Activated naive CD8-positive, alpha-beta T cell treated with anti-CD3 and anti-CD28 coated beads, Interleukin-2, amount 50 U/mL, for 24 hours (primary cell): ENCODE measurements at places on chromosomes 7 and 10.

GRCh38 chr7:155310425-155311114 lies 12.9 kb downstream of the INSIG1 start:
- H3K4me3 ChIP-seq, result no peak overlapping the region
- no peak overlapping the region for H3K27ac ChIP-seq
- no peak for DNase-seq
- peaks cover 40% of the 10 kb centered on the region for H3K36me3 ChIP-seq
- H3K4me1 ChIP-seq, result peaks cover 13% of the 10 kb centered on the region

DNA sequence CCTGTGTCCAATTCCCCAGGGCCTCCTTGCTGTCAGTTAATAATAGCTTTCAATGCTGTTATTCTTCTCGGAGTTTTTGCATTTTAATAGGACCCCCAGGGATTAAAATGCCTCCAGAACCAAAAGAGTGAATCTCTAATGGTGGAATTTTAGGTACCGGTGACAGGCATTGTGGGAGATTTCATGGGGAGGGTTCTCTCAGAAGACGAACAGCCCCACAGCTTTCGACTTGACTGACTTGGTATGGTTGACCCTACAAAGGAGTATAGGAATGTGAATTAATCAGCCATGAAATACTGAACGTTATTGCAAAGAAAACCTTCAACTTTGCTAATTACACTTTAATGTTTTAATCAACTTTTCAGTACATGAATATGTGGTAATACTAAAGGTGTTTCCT lies 206.3 kb upstream of the FZD8 start:
- H3K27me3 ChIP-seq, result no peaks in the 10 kb centered on the region
- H3K4me1 ChIP-seq, result no peaks in the 10 kb centered on the region
- no peak overlapping the region for H3K27ac ChIP-seq
- no peaks in the 10 kb centered on the region for H3K36me3 ChIP-seq

DNA sequence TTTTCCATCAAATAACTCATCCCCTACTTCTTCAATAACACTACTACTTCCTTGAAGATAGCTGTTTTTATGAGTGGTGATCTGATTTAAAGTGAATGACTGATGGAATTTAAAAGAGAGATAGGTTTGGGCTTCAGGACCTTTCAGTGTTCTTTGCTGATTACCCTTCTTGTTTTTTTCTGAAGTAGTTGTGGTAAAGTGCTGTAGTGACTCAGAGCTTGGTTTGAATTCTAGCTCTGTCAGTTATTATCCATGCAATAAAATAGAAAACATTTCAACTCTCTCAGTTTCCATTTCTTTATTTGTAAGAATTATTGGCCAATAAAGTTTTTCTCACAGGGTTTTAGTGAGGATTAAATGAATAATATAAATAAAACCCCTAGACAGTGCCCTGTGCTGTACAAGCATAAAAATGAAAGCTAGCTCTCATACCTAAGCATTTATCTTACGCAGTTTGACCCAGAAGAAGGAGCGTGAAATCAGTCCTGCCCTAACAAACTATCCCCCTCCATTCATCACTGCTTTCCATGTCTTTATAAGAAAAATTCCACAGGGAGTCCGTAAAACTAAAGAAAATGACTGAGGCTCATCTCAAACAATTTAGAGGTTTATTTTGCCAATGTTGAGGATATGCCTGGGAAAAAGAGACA lies 25.1 kb upstream of the AKAP9 start:
- H3K4me3 ChIP-seq, result no peak overlapping the region
- DNase-seq, result no peak
- no peak overlapping the region for H3K27ac ChIP-seq

- H3K36me3 ChIP-seq, result no peaks in the 10 kb centered on the region
- DNase-seq, result no peak
- H3K27ac ChIP-seq, result no peak overlapping the region
- H3K27me3 ChIP-seq, result no peaks in the 10 kb centered on the region
These were observed 689.7 kb upstream of the IGFBP3 start for GRCh38 chr7:46610746-46611145.

GRCh38 chr10:127063762-127064161 lies 132.6 kb downstream of the INSYN2A start:
- no peak overlapping the region for H3K4me3 ChIP-seq
- no peak overlapping the region for H3K27ac ChIP-seq
- H3K4me1 ChIP-seq, result no peaks in the 10 kb centered on the region
- no peaks in the 10 kb centered on the region for H3K36me3 ChIP-seq
- no peak for DNase-seq

- peaks cover 63% of the 10 kb centered on the region for H3K4me1 ChIP-seq
- DNase-seq, result peak; percentile 35
- peak overlapping the region; percentile 65 for H3K27ac ChIP-seq
- no peaks in the 10 kb centered on the region for H3K36me3 ChIP-seq
These were observed 127.8 kb downstream of the ICA1 start for GRCh38 chr7:8134089-8134733.

GRCh38 chr7:115980159-115980558 lies 50.4 kb downstream of the TFEC start:
- H3K36me3 ChIP-seq, result no peaks in the 10 kb centered on the region
- DNase-seq, result no peak
- H3K4me3 ChIP-seq, result no peak overlapping the region
- no peak overlapping the region for H3K27ac ChIP-seq

DNA sequence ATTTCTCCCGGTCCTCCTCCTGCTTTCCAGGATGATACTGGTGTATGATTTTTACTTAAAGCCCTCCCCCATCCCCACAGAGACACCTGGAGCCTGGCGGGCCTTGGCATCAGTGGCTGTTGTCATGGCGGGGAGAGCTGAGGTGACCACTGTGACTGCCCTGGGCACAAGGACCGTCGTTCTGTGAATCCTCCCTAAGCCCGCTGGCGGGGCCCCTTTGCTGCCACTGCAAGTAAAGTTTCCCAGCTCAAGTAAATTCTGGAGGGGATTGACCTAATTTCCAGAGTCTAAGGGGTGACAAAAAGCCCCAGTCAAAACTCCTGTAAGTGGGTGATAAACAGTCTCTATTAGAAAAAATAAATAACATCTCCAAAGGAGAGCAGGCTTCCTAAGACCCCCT lies 393.2 kb upstream of the PODXL start:
- no peak overlapping the region for H3K27ac ChIP-seq
- no peak for DNase-seq
- no peaks in the 10 kb centered on the region for H3K4me1 ChIP-seq
- no peak overlapping the region for H3K4me3 ChIP-seq
- no peaks in the 10 kb centered on the region for H3K36me3 ChIP-seq

DNA sequence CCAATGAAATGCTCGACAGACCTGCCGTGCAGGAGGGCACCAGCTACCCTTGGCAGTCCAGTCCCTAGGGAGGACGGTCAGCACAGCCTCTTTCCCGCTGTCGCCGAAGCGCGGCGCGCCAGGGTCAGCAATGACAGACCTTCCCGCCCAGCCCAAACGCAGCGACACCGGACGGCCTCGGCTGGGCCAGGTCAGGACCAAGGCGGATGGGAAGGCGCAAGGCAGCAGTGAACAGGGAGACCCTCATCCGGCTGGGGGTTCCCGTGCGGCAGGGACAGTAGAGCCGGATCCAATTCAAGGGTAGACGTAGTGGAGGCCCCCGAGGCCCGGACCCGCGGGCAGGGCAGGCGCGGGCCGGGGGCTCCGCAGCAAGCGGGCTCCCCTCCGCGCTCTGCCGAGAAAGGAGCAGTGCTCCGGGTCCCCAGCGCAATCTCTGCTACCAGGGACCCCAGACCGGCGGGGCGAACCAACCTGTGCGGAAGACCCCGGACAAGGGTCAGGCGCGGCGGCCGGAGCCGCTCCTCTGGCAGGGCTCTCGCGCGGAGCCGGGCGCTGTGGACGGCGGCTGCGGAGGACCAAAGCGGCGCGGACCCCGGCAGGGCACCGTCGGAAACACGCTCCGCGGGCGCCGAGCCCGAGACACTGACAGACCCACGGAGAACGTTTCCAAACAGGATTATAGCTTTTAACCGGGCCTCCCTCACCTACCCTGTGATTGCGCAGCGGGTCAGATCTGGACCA lies at the start of gene SEC31B:
Gene SEC31B, minus strand, starts transcription at position 551 of the 741 bp plus-strand sequence. CDS start 2,909 bp downstream, outside the sequence.
- no peaks in the 10 kb centered on the region for H3K27me3 ChIP-seq
- H3K4me3 ChIP-seq, result no peak within 1 kb of the TSS
- no peak within 1 kb of the TSS for H3K27ac ChIP-seq
- DNase-seq, result no peak
- H3K4me1 ChIP-seq, result peaks cover 11% of the 10 kb centered on the region
- peaks cover 20% of the 10 kb centered on the region for H3K36me3 ChIP-seq

DNA sequence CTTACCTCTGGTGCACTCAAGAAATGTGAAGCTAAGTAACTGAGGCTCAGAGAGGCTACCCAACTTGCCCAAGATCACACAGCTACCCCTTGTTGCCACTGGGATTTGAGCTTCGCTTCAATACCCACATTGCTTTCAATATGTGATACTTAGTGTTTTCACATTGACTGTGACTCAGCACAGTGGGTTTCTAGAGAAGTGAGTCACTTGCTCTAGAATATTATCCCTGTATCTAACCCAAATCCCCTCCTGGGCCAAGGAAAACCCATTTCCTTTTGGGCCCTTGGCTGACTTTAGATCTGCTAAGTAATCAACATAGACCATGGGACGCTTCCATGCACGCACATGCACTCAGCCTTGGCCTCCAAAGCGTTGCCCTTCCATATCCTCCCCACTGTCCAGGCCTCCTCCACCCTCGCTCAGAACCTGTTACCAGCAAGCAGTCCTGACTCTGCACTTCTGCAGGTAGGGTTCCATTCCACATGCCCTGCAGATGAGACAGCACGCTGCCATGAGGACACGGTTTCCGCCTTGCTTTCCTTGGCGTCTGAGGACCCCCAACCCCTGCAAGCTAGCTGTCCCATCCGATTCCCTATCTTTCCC lies 87.7 kb upstream of the CHST15 start:
- peaks cover 2% of the 10 kb centered on the region for H3K27me3 ChIP-seq
- peaks cover 5% of the 10 kb centered on the region for H3K4me1 ChIP-seq
- H3K36me3 ChIP-seq, result no peaks in the 10 kb centered on the region
- DNase-seq, result no peak

GRCh38 chr7:83798489-83798888 lies 149.6 kb upstream of the SEMA3E start:
- H3K27ac ChIP-seq, result no peak overlapping the region
- H3K36me3 ChIP-seq, result no peaks in the 10 kb centered on the region
- DNase-seq, result no peak
- no peaks in the 10 kb centered on the region for H3K27me3 ChIP-seq
- no peaks in the 10 kb centered on the region for H3K4me1 ChIP-seq

DNA sequence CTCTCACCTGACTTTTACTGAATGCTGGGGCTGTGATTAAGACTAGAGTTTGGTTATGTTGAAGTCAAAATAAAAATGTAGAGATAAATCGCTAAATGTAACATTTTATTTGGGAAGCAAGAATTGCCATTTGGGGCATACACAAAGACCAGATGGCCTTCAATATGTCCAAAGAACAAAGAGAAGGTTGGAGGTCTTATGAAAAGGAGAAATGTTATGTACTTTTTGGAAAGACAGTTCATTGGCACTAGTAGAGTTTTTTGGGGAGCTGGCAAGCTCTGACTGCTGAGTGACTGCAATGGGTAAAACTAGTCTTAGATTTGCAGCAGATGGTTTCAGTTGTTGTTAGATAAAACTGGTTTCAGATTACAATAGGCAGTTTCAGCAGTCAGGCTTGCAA lies 35.6 kb upstream of the GALNT17 start:
- no peak overlapping the region for H3K4me3 ChIP-seq
- H3K27me3 ChIP-seq, result no peaks in the 10 kb centered on the region
- peaks cover 1% of the 10 kb centered on the region for H3K36me3 ChIP-seq
- H3K4me1 ChIP-seq, result no peaks in the 10 kb centered on the region

- H3K27me3 ChIP-seq, result peaks cover 4% of the 10 kb centered on the region
- H3K4me3 ChIP-seq, result no peak overlapping the region
These were observed 7.2 kb upstream of the MBL2 start for GRCh38 chr10:52779541-52780390.

GRCh38 chr10:6916601-6917000 lies 336.5 kb upstream of the PRKCQ start:
- H3K4me1 ChIP-seq, result peaks cover 19% of the 10 kb centered on the region
- DNase-seq, result no peak
- H3K36me3 ChIP-seq, result no peaks in the 10 kb centered on the region
- H3K4me3 ChIP-seq, result no peak overlapping the region

DNA sequence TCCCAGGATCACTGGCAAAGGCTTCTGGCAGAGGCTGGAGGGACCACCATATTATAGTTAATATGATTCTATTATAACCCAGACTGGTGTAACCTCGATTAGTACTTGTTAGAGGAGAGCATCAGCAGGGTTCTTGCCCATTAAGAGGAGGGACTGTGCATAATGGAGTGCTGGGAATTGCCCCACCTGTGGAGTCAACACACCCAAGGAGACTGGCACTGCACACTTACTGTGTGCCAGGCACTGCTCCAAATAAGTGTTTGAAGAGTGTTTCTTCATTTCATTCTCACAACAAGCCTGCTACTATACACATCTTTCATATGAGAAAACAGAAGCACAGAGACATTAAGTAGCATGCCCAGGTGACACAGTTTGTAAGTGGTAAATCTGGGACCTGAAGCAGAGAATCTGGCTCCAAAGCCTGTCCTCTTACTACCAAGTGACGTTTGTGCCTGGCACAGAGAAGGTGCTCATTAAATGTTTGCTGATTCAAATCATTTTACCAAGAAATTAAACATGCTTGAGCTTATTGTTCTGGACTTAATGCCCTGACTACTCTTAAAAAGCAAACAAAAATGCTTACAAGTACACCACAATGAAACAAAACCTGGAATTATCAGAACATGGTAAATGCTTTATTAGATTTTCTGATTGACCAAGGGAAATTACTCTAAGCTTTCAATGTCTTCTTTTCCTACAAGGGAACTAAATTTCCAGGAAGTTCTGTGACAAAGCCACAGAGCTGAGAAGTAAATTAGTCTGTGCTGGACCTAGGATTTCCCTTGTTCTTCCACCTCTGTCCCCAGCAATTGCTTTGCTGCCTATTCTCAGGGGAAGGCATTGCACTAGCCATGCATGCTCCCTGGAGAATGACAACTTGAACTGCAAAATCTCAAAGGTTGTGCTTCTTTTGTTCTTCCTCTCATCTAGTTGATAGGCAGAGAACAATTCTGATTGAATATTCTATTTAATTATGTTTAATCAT lies 809 bp downstream of the SLC13A1 start:
- no peak for DNase-seq
- no peaks in the 10 kb centered on the region for H3K4me1 ChIP-seq
- H3K27me3 ChIP-seq, result no peaks in the 10 kb centered on the region
- H3K4me3 ChIP-seq, result no peak overlapping the region
- no peaks in the 10 kb centered on the region for H3K36me3 ChIP-seq

DNA sequence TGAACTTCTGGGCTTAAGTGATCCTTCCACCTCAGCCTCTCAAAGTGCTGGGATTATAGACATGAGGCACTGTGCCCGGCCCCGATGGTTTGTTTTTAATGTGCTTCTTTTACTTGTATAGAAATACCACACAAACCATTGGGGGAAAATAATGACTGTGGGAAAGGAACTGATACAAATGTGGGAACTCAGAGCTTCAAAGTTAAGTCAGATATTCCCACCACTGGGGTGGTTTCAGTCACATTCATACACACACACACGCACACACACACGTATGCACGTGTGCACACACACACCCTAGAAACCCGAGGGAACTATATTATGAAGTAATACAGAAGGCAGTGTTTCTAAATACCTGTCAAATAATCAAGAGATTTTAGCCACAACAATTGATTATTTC lies 17.0 kb downstream of the CPA4 start:
- no peaks in the 10 kb centered on the region for H3K4me1 ChIP-seq
- no peak for DNase-seq
- H3K27ac ChIP-seq, result peak overlapping the region; percentile 24
- H3K4me3 ChIP-seq, result no peak overlapping the region
- no peaks in the 10 kb centered on the region for H3K36me3 ChIP-seq
- H3K27me3 ChIP-seq, result no peaks in the 10 kb centered on the region
